Activated CD4-positive, alpha-beta T cell treated with anti-CD3 and anti-CD28 coated beads for 36 hours (primary cell): ENCODE measurements at places on chromosomes 12 and 14. TPM values are rescaled to one million over a fixed set of nuclear protein-coding genes. Genes with fewer than 3 reads are reported as not detected.

Gene GLS2
- 8.7 TPM for total RNA-seq

Gene PLCZ1
- total RNA-seq: not detected

DNA sequence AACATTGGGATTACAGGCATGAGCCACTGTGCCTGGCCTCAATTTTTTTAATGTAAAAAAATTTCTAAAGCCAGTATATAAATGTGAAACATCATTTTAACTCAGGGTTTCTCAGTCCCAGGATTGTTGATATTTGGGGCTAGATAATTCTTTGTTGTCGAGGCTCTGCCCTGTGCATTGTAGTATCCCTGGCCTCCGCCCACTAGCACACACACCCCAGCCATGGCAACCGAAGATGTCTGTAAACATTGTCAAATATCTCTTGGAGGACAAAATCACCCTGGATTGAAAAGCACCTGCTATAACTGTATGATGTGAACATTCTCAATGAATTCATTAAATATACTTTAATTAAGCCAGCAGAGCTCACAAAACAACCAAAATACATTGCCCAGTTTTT, 8.4 kb upstream of the CIT start:
- no peak for DNase-seq
- H3K36me3 ChIP-seq: no peaks in the 10 kb centered on the region
- no peaks in the 10 kb centered on the region for H3K4me1 ChIP-seq
- H3K27ac ChIP-seq: no peak overlapping the region

DNA sequence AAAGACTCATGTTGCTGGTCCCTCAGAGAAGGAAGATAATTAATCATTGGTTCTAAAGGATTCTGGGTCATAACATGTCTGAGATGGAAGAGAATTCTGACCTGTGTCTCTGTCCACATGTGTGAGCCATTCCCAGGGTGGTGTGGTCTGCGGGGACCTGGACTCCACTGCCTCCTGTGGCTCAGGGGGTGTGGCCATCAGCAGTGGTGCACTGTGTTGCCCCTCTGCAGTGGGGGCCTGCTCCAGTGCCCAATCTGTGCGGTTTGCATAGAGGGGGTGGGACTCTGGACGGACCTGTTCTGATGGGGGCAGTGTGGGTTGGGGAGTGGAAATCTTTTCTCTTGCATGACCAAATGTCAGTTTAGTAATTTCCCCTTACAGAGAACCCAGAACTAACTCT, 13.5 kb downstream of the KRT85 start:
- no peak overlapping the region for H3K27ac ChIP-seq
- H3K36me3 ChIP-seq: no peaks in the 10 kb centered on the region
- H3K4me3 ChIP-seq: no peak overlapping the region
- no peaks in the 10 kb centered on the region for H3K27me3 ChIP-seq
- H3K4me1 ChIP-seq: peaks cover 25% of the 10 kb centered on the region
- DNase-seq: no peak

- H3K4me1 ChIP-seq: peaks cover 16% of the 10 kb centered on the region
- H3K4me3 ChIP-seq: no peak overlapping the region
- DNase-seq: no peak
- H3K36me3 ChIP-seq: peaks cover 16% of the 10 kb centered on the region
- H3K27ac ChIP-seq: no peak overlapping the region
Observed at GRCh38 chr14:71466946-71467345, 465.3 kb upstream of the RGS6 start.

GRCh38 chr12:14387219-14387871, 21.9 kb downstream of the ATF7IP start:
- DNase-seq: no peak
- H3K27ac ChIP-seq: peak overlapping the region; percentile 89
- H3K4me3 ChIP-seq: peak overlapping the region; percentile 73
- peaks cover 73% of the 10 kb centered on the region for H3K4me1 ChIP-seq

DNA sequence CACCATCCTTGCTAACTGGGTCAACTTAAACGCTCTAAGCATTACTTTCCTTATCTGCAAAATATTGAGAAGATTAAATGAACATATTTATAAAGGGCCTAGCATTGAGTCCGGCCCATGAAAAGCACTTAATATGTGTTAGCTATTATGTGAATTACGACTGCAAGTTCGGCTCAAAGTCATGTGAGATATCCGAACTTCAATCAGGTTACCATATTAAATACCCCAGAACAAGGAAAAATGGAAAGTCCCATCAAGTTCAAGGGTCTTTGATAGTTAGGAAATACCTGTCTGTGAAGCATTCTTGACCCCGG, 487 bp upstream of the NRDE2 start:
- H3K27ac ChIP-seq: peak overlapping the region; percentile 93
- H3K4me3 ChIP-seq: peak overlapping the region; percentile 89
- DNase-seq: no peak
- H3K27me3 ChIP-seq: peaks cover 6% of the 10 kb centered on the region

- H3K27ac ChIP-seq: peak overlapping the region; percentile 95
- H3K27me3 ChIP-seq: no peaks in the 10 kb centered on the region
- H3K4me1 ChIP-seq: peaks cover 58% of the 10 kb centered on the region
- peak overlapping the region; percentile 93 for H3K4me3 ChIP-seq
Observed at GRCh38 chr12:56129206-56129941, 1.3 kb downstream of the ESYT1 start.
